Activated naive CD4-positive, alpha-beta T cell treated with anti-CD3 and anti-CD28 coated beads, Interleukin-2, amount 50 U/mL, for 72 hours (primary cell): ENCODE measurements at places on chromosomes 2 and 18. TPM values are rescaled to one million over a fixed set of nuclear protein-coding genes. Genes with fewer than 3 reads are reported as not detected.

The THSD7B gene
- total RNA-seq, result not detected

The TSPYL6 gene
- total RNA-seq, result not detected

The ASPRV1 gene
- 1.5 TPM for total RNA-seq

The SERPINB10 gene
- not detected for total RNA-seq

The SERPINB2 gene
- total RNA-seq, result not detected

The QPCT gene
- 1.5 TPM for total RNA-seq

The ACTG2 gene
- total RNA-seq, result not detected

The SP100 gene
- 139 TPM for total RNA-seq

The PAX8 gene
- total RNA-seq, result 1.3 TPM

The NPHP1 gene
- total RNA-seq, result 1.8 TPM

The SCG2 gene
- not detected for total RNA-seq

The MPP4 gene
- not detected for total RNA-seq

The DCDC2C gene
- total RNA-seq, result not detected

The CFAP210 gene
- total RNA-seq, result not detected

The RAB27B gene
- total RNA-seq, result 0.21 TPM

The GCG gene
- total RNA-seq, result not detected

The AQP12A gene
- not detected for total RNA-seq

The GKN2 gene
- not detected for total RNA-seq

The FBXO15 gene
- 4.8 TPM for total RNA-seq

The LYG2 gene
- not detected for total RNA-seq

The TSHZ1 gene
- 8.7 TPM for total RNA-seq

The SH3RF3 gene
- 1.0 TPM for total RNA-seq

The ARHGAP28 gene
- not detected for total RNA-seq
